Stimulated activated CD8-positive, alpha-beta memory T cell treated with anti-CD3 and anti-CD28 coated beads, Interleukin-4, amount 100 ng/mL, for 1 hour (primary cell): ENCODE measurements at places on chromosomes 1 and 21.

GRCh38 chr1:64320470-64320869 is 117.0 kb downstream of the UBE2U start:
- no peak for DNase-seq

- no peak for DNase-seq
Observed at GRCh38 chr1:9881838-9882249, 28.2 kb downstream of the CTNNBIP1 start.

GRCh38 chr1:213996320-213997037 is 8.7 kb downstream of the PROX1 start:
- no peak for DNase-seq

GRCh38 chr1:186271032-186271431 is 104.0 kb downstream of the TPR start:
- no peak for DNase-seq

GRCh38 chr1:4726620-4727341 is 72.4 kb downstream of the AJAP1 start:
- DNase-seq: no peak

DNA sequence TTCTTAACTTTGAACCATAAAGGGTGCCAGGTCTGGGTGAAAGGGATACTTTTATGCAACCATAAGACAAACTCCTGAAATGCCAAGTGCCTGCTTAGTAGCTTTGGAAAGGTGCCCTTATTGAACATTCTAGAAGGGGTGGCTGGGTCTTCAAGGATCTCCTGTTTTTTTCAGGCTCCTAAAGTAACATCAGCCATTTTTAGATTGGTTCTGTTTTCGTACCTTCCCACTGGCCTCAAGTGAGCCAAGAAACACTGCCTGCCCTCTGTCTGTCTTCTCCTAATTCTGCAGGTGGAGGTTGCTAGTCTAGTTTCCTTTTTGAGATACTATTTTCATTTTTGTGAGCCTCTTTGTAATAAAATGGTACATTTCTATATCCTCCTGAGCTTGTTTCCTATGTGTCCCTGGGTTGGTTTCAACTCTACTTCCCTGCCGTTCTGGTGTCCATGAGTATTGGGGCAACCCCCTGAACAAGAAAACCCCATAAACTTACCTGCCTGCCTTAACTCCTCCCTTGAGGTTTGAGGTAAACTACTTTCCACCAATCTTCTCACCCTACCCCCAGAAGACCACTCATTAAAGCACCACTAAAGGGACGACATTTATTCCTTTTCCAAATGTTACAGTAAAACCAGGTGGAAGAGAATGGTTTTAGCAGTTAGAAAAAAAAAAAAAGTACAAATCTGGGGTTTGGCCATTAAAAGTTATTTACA is 2.6 kb downstream of the MARCKSL1 start:
- no peak for DNase-seq

DNA sequence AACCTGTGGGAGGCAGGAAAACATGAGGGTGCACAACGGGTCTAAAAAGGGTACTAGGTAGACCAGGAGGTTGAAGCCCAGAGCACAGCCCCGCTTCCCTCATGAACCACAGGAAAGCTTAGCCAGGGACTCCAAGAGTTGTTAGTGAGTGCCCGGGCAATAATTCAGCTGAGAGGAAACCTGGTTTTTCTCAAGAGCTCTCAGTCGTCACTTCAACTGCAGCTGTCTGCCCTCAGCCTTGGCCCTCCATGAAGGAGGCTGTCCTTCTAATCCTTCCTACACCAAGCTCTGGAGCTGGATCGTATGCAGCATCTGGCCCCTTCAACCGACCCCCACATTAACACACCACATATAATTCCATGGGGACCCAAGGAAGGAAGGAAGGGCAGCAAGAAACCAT is 77.0 kb upstream of the BACE2 start:
- no peak for DNase-seq

GRCh38 chr1:27973771-27974416 is 14.1 kb downstream of the XKR8 start:
- DNase-seq: no peak

DNA sequence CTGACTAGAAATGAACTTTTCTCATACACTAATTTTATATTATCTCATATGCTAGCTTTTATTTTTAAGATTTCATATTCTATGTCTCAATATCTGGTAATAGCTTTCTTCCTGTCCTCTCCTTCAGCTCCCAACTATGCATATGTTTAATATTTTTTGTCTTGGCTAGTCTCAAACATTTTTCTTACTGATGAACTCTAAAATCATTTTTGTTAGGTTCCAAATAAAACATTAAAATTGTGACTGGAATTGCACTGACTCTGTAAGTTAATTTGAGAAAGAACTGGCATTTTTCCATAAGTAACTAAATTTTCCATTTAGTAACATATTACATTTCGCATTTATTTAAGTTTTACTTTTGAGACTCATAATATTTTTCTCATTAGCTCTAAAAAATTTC is 368.5 kb upstream of the DPYD start:
- no peak for DNase-seq

DNA sequence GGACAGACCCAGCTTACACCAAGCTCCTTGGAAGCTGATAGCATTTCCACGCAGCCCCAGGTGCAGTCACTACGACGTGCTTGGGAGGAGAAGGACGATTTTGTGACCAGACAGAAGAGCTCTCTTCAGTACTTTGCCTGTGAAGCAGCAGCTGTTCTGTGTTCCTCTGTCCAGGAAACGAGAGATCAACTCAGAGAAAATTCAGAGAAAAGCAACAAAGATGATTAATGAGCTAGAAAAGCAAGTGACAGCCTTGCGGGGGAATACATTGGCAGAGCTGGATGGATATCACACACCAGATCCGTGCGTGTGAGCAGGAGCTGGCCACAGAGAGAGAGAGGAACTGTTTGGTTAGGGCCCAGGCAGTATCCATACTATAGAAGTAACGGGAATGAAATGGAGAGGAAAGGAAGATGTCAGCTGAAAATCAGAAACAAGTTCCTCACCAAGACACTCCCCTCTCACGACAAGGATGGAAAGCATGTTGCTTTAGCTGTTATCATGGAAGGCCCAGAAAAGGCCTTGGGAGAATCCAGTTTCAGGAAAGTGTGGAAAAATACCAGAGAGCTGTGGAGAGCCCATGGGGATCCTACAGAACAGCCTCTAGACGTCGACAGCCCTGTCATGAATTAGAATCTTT is 106.2 kb downstream of the TOMM20 start:
- no peak for DNase-seq

- DNase-seq: no peak
Observed at GRCh38 chr1:245983294-245983967, 523.6 kb downstream of the SMYD3 start.

DNA sequence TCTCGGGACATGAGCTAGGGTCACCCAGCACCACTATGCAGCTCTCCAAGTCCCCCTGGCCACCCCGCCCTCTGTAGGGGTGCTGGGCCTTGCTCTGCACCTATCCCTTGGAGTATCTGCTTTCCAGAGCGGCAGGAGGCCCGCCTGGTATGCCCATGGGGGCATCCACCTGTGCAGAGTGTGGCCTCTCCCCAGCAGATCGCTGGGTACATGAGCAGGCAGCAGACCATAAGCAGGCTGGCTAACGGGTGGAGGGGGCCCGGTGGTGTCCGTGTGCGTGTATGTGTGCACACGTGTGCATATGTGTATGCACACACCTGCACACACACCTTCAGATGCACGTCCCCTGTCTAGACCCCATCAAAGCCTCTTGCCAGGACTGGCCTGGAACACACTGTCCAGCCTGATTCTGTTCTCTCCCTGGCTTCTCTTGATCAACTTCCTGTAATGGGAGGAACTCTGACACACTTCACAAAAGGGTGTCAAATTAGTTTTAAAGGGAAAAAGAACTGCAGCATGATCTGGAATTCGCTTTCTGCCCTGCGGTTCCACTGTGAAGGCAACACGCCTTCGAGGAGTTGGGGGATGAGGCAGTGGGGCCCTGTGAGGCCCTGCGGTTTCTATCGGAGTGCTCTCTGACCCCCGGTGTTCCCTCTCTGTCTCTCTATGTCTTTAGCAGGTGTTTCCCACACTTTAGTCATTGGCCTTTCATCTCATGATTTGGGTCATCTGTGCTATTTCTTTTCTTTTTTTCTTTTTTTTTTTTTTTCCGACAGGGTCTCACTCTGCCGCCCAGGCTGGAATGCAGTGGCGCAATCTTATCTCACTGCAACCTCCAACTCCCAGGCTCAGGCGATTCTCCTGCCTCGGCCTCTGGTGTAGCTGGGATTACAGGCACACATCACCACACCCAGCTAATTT is 17.2 kb upstream of the NPHP4 start:
- DNase-seq: no peak

DNA sequence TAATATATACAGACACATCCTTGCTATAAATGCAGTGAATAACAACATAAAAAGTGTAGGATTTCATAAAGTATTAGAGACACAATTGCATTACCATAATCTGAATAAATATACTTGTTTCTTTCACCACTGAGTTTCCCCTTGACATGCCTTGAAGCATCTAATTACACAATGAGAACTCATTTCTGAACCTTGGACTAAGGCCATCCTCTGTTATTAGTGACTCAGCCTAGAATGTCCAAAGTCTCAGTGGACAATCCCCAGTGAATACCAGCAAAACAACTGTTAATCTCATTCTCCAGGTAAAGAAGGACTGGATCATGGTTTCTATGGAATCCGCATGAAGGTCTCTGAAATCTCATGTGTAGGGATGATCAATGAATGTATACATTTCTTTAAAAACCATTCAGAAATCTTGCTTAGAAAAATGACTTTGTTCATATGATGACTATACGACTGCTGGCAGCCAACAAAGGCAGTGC is at the start of gene OR2L5:
Gene OR2L5 (plus strand): TSS at position 432 of the 482 bp plus-strand sequence. CDS start 8,288 bp downstream, outside the sequence.
- DNase-seq: no peak

DNA sequence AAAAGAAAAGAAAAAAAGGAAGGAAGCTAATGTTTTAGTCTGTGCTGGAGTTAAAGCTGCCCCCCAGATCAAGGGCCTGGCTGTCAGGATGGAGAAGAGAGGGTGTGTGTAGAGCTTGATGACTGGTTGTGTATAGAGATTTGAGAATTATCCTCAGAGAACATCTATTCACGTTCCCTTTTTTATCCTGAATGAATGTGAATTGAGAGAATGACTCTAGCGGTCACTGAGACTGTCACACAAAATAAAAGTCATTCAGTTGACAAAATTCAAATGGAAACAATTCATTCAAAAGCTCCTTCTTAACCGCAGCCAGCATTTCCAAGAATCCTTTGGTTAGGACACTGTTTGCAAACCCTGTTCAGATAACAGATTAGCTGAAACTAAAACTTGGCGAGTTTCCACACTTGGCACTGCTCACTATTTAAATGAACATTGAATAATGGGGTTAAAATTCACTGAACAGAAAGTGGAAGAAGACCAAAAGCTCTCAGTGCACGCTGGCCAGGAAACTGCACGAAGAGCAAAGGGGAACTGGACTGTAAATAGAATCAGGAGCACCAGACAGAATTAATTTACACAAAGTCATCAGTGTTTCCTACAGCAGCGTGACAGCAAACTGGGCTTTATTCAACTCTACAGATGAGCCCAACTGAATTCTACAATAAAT is 13.6 kb upstream of the FAM89A start:
- no peak for DNase-seq

- no peak for DNase-seq
Observed at GRCh38 chr1:201790261-201790660, 38.7 kb upstream of the IPO9 start.

GRCh38 chr21:43912910-43913309 is 47.9 kb downstream of the AGPAT3 start:
- DNase-seq: no peak

- no peak for DNase-seq
Observed at GRCh38 chr1:32138965-32139364, 31.1 kb downstream of the KPNA6 start.

- no peak for DNase-seq
Observed at GRCh38 chr1:29803486-29803885, 567.2 kb downstream of the PTPRU start.
